ENCODE measurements at places on chromosomes 13 and 19.

GRCh38 chr13:77291774-77292173 is 35.1 kb downstream of the MYCBP2 start:
- DNase-seq: no peak

- no peak for DNase-seq
Measured at GRCh38 chr13:32029684-32030083, 1.9 kb upstream of the FRY start.

DNA sequence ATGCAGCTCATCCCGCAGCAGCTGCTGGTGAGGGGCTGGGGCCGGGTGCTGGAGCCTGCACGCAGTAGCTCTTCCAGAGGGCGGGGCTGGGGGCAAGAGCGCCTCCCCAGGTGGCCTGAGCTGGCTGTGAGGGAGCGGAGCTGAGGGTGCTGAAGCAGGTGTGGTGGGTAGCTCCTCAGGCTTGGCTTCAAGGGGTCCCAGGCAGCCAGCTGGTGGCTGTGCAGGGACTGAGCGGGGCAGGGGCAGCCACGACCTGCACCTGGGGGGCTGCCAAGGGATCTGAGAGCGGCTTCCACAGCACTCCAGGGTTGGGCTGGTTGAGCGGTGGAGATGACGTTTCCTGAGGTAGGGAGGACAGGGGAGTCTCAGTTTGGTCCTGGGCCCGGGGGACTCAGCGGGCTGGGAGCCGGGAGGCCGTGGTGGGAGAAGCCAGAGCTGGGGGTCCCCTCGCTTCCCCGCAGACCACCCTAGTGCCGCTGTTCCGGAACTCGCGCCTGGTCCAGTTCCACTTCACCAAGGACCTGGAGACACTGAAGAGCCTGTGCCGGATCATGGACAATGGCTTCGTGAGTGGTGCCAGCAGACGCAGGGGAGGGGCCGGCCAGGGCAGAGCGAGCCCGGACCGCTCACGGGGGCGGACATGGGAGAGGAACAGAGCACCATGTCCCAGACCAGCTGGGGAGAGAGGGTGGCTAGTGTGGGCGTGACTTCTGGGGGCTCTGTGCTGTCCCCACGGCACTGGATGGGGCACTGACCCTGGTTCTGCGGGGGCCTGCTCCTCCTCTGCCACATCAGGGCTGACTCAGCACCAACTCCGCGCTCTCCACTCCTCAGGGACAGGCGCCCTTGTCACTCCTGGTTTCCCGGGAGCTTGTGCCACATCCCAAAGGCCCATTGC is 7.4 kb downstream of the PTOV1 start:
- no peak for DNase-seq

DNA sequence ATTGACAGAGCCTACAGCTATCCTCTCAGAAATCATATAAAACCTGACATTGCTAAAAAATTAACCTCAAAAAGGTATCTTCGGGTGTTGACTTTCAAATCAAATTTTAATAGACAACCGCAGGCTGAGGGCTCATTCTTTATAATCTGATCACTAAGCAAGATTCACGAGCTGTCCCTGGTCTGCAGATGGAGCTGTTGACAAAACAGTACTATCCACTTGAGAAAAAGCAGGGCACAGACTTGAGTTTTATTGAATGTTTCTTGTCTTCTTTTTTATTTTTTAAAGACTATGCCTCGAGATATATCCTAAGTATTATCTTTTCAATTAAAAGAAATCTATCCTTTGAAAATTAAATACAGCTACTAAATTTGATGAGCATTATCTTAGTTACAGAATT is 540.5 kb downstream of the PCDH9 start:
- DNase-seq: no peak

DNA sequence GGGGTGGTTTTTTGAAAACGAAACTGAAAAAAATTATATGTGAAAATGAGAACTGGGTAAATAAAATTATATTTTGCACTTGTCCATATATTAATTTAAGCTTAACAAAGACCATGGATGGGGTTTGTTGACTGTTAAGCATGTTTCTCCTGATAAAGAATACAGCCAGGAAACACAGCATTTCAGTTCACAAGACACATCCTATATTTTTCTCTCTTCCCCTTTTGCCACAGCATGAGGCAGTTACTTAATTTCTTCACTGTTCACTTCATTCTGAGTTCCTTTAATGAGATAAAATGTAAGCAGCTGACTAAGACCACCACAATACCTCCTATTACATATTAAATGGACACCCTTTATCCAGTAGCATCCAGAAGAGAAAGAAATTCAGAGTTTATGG is 64.0 kb downstream of the RXFP2 start:
- no peak for DNase-seq

DNA sequence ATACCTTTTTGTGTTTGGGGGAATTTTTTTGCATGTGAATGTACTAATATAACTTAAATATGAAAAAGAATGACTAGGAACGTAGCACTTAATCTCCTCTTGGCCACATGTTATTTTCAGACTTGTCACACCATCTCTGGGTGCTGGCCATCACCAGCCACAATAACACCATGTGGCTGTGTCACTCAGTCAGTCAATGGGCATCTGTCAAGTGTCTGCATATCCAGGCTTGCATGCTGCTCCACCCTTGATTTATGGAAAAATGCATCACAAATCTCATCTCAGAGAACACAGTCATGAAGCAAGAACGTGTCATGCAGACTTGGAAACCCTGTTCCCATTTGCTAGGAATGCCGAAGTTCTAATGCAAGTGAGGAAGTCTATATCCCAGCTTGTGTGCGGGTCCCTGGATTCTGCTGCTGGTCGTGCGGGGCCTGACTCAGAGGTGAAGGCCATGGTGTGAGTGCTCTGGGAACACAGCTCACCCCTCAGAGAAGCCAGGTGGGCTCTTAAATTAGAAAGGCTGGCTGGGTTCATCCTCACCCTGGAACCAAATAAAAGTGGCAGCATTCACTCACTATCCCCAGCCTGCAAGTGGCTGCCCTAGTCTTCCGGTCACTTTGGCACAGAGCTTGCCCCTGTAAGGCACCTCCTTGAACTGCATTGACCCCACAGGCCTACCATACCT is 53.6 kb upstream of the ARHGEF7 start:
- no peak for DNase-seq

- DNase-seq: no peak
Measured at GRCh38 chr13:20350819-20351218, 118.7 kb upstream of the GJB6 start.

- DNase-seq: no peak
Measured at GRCh38 chr19:9407827-9408226, 27.5 kb downstream of the ZNF266 start.

DNA sequence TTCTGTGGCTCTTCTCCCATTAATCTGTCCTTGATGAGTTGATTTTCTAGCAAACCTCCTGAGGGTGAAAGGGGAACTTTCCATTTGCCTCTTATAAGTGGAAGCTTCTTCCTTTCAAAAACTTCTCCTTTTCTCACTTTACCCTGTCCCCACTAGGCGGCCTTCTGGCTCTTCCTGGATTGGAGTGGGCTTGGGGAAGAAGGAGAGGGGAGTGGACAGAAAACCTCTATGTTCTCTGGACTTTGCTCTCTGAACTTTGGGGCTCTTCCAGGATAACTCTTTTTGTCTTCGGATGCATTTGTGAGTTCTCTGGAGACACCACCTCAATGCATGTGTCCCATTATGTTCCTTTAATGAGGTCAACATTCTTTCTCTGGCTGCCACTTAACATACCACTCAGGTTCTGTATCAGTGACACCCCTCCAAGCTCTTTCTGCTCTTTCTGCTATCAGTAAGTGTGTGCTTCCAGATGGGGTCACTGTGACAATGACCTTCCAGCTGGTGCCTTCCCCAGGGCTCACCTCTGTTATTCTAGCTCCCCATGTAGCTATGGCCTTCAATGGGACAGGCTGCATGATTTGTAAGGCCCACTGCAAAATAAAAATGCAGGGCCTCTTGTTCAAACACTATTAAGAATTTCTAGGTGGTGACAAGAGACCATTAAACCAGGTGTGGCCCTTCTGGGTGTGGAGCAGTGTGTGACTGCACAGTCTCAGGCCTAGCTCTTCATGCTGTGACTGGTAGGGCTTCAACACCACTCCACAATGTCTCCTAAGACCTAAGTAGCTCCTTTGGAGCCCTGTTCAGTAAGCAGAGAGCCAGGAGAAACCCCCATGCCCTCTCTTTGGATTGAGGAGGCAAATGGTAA is 389.2 kb downstream of the EFNB2 start:
- no peak for DNase-seq

DNA sequence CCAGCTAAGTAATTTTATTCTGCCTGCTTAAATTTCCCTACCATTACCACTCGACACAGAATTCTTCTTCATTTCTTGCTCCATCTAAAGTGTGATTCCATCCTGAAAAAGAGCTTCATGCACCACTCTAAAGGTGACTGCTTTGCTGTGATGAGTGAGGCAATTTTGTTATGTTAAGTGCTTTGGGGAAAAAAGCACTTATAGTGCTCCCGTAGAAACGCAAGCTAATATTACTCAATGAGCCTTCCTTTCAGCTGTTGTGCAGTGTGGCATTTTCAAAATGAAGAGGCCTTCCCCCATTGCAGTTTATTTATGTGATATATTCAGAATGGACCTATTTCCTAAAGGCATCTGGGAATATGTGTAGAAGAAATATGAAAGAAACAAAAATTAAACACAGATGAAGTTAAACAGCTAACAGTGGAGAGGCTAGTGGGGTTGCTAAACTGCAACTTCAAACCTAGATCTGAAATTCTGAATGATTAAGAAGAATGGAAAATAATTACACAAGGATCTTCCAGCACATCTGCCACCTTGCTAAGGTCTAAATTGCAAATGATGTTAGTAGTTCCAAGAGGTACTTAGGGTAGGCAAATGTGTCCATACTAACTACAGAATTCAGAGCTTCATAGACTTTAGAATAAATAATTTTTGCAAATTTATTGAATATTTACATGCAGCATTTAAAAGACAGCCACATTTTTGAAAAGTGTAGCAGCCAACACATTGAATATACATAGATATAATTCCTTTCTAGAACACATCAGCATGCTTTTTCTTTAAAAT is 211.7 kb downstream of the DCT start:
- no peak for DNase-seq

DNA sequence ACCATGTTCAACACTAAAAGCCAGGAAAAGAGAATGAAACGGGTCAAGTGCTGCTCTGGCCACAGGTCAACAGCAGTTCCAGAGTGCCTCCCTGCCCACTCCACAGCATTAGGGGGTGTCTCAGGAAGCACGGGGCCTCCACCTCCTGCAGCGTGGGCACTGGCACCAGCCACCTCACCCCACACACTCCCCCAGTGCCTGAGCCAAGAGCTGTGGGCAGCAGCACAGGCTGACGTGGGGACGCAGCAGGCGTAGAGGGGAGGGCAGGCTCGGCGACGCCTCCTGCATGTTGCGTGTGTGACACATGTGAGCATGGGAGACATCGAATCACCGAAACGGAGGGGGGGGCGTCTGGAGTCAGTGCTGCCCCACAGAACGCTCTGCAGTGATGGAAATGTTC is 21.4 kb upstream of the TMEM160 start:
- no peak for DNase-seq

DNA sequence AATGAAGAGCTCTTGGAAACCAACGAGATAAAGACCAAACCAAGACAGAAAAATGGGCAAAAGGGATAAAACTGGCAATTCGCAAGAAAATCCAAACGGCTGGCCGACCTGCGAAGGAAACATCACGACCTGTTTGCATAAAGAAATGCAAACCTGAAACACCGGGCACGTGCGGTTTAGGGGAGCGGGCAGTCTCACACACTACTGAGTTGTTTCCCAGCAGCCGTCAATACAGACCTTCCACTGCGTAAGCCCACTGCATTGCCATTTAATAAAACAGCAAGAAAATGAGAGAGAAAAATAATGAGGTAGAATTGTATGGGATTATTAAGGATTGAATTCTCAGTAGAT is 642 bp upstream of the PEG3 start:
- DNase-seq: no peak

- no peak for DNase-seq
Measured at GRCh38 chr13:114096031-114096485, 36.4 kb downstream of the RASA3 start.

DNA sequence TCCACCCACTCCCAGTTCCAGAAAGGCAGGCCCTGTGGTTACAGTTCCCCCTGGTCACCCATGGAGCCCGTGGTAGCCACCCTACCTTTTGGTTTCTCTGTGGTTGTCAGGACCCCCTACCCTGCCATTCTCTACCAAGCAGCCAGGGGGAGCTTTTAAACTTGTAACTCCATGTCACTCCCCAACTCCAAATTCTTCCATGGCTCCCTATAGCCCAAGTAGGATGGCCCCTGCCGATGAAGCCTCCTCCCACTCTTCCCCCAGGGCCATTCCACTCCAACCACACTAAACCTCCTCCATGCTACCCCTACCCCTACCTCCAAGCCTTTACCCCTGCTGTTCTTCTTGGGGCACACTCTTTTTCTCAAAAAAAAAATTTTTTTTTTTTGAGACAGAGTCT is 2.2 kb downstream of the S1PR2 start:
- DNase-seq: no peak

GRCh38 chr13:45474584-45475454 is 10.1 kb downstream of the COG3 start:
- DNase-seq: no peak

DNA sequence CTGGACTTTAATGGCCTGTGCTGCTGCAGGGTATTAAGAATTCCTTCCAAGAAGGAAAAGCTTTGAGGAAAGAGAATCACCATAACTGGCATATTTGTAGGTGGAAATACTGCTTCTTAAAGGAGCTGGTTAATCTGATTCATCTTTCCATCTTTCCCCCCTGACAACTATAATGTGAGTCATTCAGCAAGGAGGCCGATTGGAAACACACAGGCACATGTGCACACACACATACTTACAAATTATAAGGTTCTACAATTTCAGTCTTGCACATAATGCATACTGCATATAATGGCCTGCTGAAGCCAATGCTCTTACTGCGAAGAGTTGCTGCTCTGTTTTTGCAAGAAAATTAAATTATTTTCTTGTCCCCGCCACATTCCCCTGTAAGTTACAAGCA is 78.8 kb upstream of the TPP2 start:
- DNase-seq: no peak

- DNase-seq: no peak
Measured at GRCh38 chr13:76632401-76633044, 253.7 kb downstream of the KCTD12 start.
